ENCODE measurements at places on chromosomes 16 and 17.

DNA sequence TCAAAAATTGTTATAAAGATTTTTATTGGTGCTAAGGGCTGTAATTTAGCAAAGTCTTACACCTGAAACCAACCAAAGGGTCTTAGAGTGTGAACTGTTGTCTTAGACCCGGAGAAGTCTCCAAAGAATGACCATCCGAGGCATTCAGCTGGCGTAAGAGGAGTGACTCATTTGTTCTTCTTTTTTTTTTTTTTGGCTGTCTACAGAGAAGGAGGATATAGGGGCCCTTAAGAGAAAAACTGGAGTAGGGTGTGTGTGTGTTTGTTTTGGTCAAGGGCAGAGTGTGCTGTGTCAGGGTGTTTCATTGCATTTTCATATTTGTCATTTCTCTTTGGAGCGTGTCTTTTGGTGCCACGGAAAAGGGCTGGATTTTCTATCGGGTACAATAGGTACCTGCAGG lies 508.0 kb downstream of the WWOX start:
- no peak for DNase-seq

DNA sequence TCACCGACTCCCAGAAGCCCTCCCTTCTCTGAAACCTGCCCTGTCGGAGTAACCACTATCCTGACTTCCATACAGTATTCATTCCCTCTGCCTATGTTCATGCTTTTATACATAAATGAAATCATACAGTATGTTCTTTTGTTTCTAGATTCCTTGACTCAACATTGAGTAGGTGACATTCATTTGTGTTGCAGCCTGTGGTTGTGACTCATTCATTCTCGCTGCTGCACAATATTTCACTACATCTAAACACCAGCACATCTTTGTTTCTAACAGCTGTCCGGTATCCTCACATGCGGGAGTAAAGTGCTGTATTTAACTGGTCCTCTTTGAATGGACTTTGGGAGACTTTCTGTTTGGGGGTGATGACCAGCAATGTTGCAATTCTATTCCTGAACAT lies 135.0 kb upstream of the FOXF1 start:
- DNase-seq, result no peak

- DNase-seq, result no peak
Observed at GRCh38 chr16:16101585-16101984, 121.7 kb downstream of the ABCC6 start.

DNA sequence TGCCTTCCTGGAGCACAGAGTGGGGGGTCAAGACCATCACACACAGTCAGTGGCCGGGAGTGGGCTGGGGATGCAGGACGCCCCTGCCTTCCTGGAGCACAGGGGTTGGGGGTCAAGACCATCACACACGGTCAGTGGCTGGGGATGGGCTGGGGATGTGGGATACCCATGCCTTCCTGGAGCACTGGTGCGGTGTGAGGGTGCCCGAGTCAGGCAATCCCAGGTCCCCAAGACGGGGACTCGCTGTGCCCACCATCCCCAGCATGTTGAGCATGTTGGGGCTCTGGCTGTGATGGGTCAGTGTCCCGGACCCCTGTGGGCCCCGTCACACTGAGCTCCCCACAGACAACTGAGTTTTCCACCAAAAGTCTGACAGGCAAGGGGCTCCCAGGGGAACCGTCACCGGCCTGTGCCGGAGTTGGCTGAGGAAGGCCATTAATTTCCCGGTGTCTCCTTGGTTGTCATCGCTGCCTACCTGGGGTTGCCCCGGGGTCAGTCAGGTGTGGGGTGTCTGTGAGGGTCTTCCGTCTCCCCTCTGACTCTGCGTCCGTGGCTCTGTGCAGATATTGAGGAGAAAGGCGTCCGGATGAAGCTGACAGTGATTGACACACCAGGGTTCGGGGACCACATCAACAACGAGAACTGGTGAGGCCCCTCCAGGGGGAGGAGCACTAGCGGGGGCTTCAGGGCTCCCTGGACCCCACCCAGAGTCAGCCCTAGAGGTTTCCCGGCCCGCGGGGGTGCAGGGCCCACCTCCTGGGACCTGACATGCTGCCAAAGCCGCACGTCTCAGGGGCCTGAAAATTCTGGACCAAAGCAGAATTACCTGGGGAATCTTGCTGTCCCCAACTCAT lies 347.1 kb downstream of the SEC14L1 start:
- DNase-seq, result no peak

- no peak for DNase-seq
Observed at GRCh38 chr16:48126801-48127644, 28.8 kb downstream of the ABCC12 start.

GRCh38 chr17:61478026-61478789 lies 26.0 kb downstream of the TBX4 start:
- no peak for DNase-seq

- no peak for DNase-seq
Observed at GRCh38 chr16:68535331-68535730, 3.8 kb upstream of the ZFP90 start.

GRCh38 chr16:86466696-86467406 lies 43.5 kb upstream of the FOXF1 start:
- no peak for DNase-seq

DNA sequence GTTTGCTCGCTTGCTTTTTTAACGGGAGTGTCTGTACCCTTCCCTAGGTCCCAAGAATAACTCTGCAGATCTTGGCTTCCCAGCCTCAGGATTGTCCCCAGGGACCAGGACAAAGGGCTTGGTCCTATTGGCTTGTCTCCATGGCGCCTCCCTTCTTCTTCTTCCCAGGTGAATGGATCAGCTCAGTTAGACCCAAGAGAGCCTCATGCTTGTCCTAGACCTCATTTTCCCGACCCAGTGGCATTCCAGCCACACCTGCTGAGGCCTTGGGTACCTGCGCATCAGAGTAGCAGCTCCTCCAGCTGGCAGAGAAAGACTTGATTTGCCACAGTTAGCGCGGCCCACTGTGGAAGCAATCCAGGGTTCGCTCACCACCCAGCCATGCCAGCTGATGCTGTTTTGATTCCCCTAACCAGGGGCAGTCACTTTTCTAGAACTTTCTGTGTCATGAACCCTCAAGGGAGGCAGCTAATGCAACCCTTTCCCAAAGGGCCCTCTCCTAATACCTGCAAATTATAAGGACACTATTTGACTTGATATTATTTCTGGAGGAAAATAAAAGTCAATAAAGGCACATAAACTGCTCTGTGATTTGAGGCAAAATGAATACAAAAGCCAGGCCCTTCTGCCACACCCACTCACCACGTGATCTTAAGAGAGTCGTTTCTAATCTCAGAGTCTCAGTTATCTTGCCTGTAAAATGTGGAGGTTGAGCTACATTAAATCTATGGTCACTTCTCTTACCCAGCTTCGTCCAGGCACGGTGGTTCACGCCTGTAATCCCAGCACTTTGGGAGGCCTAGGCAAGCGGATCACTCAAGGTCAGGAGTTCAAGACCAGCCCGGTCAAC lies 13.9 kb downstream of the GPR142 start:
- DNase-seq, result no peak

- no peak for DNase-seq
Observed at GRCh38 chr17:29650396-29650795, 27.7 kb upstream of the CORO6 start.

DNA sequence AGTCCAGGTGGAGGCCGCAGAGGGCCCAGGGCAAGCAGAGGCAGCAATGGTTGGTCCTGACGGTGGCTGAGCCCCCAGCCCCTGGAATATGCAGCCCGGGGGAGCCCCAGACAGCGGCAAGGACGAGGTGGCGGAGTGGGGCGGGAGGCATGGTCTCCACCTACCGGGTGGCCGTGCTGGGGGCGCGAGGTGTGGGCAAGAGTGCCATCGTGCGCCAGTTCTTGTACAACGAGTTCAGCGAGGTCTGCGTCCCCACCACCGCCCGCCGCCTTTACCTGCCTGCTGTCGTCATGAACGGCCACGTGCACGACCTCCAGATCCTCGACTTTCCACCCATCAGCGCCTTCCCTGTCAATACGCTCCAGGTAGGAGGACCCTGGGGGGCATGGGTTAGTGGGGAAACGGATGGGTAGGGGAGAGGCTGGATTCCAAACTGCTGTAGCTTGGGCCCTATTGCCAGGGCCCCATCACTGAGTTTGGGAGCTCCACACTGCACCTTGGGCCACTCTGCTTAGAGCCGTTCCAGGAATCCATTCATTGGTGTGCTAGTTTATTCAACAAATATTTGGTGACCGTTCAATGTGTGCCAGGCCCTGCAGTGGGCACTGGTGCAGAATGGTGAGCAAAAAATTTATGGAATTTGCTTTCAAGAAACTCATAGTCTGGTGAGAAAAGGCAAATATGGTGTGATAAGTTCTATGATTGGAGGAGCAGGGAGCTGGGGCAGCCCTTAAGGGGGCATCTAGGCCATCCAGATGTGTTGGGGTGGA lies 3.8 kb downstream of the RASL10B start:
- no peak for DNase-seq

GRCh38 chr17:51546114-51546513 lies 285.8 kb downstream of the UTP18 start:
- no peak for DNase-seq

DNA sequence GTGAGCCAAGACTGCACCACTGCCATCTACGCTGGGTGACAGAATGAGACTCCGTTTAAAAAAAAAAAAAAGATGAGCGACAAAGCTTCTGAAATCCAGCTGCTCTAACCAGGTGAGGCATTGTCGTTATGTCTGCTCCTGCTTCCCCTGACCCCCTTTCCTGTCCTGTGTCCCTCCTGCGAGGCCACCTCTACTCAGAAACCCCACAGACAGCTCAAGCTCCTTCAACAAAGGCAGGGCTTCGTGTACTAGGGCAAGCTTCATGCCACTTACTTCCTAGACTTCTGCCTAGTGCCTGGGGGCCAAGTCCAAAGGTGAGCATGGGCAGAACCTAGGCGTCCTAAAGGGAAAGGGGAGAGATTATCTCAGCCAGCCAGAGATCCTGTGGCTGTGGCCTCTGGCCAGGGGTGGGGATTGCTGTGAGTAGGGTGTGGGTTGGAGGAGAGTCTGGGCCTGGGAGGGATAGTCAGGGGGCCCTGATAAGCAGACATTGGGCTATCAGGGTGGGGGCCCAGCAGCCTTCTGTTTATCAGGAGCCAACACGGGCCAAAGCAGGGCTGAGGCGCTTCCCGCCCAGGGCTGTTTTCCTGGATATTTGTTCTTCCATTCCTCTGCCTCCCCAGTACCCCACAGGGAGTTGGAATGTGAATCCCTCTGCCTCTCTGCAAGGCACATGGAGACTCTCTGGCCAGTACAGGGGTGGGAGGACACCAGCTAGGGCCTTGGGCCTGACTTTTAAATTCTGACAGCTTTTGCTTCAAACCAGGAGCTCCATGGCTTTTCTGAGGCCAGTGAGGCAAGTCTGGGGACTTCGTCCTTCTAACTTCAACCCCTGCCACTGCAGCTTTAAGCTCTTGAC lies 10.4 kb downstream of the ERAL1 start:
- DNase-seq, result no peak

GRCh38 chr16:20399185-20399584 lies 5.4 kb downstream of the PDILT start:
- DNase-seq, result no peak
